Posterior vena cava (tissue), 2 donors: ENCODE measurements at places on chromosomes 3 and 15.
A peak's percentile ranks its signal among the peaks of the same experiment; 100 is the strongest.

GRCh38 chr3:50627407-50628051 is 10.6 kb downstream of the MAPKAPK3 start:
- peak; percentile 84 for DNase-seq

GRCh38 chr3:10757021-10757820 is 58.8 kb upstream of the SLC6A11 start:
- DNase-seq = no peak

GRCh38 chr15:90058308-90058707 is 44.0 kb downstream of the IDH2 start:
- no peak for DNase-seq

GRCh38 chr15:58666957-58667356 is 82.5 kb downstream of the ADAM10 start:
- no peak for DNase-seq

GRCh38 chr15:57545995-57546394 is 45.7 kb upstream of the MYZAP start:
- DNase-seq = no peak
